ENCODE measurements at places on chromosomes 5 and 9. TPM values are rescaled to one million over a fixed set of nuclear protein-coding genes. Genes with fewer than 3 reads are reported as not detected.

SH3GL2 gene
- 52.3 TPM for total RNA-seq

RORB gene
- total RNA-seq: 52.4 TPM

HEMGN gene
- 3.9 TPM for total RNA-seq

DNA sequence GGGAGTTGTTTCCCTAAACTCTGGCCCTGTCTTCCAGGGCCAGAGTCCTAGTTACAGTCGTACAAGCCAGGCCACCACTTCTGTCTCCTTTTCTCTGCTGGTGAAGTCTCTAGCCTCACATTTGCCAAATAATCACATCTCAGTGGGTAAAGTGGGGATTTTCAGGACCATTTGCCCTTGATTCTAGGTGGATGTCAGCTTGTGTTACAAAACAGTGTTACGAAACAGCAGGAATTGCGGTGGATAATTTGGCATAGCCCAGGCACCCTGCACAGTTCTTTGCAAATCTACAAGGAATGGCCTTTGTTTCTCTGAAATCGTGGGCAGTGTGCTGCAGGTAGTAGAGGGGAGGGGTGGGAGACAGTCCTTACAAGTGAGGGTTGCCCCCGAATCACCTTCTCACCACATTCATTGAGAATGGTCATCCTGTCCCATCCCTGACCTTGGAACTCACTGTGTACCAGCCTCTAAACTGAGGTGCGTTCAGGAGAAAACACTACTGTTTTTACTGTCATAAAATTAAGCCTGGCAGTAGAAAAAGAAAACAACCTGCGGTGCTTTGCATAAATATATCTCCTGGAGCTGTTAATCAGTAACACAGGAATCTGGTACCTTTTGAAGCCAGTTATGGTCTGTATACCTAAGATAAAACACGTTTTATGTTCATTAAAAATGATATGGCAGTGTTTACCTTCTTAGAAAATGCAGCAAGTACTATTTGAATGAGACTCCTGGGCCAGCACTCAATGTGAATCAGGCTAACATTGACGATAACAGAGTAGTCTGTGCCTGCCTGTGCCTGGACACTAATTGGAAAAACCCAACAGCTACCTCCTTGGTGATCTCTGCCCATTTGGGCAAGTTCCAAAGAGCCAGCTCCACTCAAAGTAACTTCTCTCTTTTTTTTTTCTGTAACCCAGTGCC is 44.3 kb downstream of the CYSTM1 start:
- no peak for DNase-seq

DNA sequence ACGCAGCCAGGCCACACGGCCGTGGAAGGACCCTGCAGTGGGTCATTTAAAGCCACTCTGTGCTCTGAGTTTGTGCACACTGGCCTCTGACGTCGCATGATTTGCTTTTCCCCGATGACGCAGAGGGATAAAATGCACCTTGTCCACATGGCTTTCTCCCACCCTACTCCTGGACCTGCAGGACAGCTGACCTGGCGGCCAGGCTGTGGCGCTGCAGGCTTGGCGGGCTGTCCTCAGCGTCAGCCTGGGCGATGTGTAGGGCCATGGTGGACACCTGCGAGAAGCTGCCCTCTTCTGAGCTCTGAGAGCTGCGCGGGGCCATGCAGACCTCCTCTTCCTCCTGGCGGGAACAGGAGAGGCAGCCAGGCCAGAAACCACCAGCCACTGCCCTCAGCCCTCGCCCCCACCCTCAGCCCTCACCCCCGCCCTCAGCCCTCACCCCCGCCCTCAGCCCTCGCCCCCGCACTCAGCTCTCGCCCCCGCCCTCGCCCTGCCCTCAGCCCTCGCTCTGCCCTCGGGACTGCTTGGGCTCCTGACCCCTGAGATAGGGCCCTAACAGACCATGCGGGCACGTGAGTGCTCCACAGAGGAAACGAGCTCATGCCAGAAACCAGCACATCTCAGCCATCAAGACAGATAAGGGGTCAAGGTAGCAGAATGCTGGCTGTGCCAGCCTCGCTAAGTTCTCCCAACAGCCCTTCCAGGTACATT is 20.0 kb upstream of the SCGB3A1 start:
- DNase-seq: no peak

- no peak for DNase-seq
Observed at GRCh38 chr9:120841930-120842684, 615 bp downstream of the PSMD5 start.

GRCh38 chr9:71594541-71594940 is 173.8 kb downstream of the CEMIP2 start:
- no peak for DNase-seq

- DNase-seq: no peak
Observed at GRCh38 chr5:141570655-141571054, 48.1 kb downstream of the DIAPH1 start.

DNA sequence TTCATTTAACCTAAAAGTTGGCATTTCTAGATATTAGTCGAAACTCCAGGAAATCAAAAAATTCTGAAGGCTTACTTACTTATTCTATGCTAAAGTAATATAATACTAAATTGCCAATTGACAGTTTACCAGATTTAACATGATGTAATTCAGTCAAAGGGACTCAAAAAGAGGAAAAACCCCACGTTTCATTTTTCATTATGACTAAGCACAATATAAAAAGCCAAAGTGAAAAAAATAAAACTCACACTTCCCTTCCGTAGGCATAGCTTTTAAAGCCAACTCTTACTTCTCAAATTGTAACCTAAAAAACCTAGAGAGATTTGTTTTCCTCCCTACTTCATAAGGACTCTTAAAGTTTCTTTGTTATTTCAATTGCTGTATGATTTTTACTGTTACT is 146.6 kb downstream of the RAPGEF6 start:
- no peak for DNase-seq

GRCh38 chr9:7823651-7824050 is 24.1 kb upstream of the DMAC1 start:
- DNase-seq: no peak

DNA sequence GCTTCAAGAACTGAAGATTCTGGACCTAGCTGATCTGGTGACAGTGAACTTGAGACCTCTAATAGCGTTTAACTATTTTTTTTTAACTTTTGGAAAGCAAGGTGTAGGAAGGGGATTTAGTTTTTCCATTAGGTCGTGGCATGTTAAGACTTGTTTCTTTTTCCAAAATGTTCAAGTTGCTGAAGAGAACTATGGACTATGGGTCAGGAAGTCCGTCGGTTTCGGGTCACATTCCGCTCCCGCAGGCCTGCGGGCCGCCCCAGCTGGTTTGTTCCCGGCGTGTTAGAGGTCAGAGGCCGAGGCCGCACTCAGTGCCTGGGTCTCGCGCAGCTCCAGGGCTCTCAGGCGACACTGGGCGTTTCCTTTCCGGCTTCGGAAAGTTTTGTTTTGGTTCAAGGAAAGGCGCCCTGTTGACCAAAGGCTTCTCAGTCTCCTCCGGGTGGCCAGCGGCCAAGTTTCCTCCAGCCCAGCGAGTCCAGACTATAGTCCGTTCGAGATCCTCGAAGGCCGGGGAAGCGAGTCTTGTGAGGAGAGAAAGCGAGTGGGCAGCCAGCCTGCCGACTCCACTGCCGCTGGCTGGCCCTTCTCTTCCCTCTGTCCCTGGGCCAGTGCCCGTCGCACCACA is 586 bp upstream of the FCHO2 start:
- no peak for DNase-seq

- DNase-seq: no peak
Observed at GRCh38 chr5:9861666-9862256, 231.6 kb upstream of the TAS2R1 start.

All from occipital lobe (tissue), 3 donors.